K562 (cell line): ENCODE measurements at places on chromosomes 2 and 18. TPM values are rescaled to one million over a fixed set of nuclear protein-coding genes. Genes with fewer than 3 reads are reported as not detected.

DNA sequence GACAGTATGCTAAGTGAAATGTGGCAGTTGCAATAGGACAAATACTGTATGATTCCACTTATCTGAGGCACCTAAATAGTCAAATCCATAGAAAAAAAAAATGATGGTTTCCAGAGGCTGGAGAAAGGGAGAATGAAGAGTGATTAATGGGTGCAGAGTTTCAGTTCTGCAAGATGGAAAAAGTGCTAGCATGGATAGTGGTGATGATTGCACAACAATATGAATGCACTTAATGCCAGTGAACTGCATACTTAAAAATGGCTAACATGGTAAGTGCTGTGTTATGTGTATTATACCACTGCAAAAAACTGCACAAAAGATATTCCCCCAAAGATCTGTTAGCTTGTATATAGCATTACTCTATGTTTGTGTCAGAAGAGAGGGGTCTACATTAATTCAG, 185.4 kb downstream of the INHBB start:
- no peak for DNase-seq
- no peaks in the 10 kb centered on the region for H3K4me1 ChIP-seq
- H3K36me3 ChIP-seq, result no peaks in the 10 kb centered on the region
- no peak overlapping the region for H3K27ac ChIP-seq
- peaks cover 62% of the 10 kb centered on the region for H3K27me3 ChIP-seq

GRCh38 chr2:6470518-6470917, 395.2 kb downstream of the CMPK2 start:
- H3K4me1 ChIP-seq, result no peaks in the 10 kb centered on the region
- no peak overlapping the region for H3K27ac ChIP-seq
- no peaks in the 10 kb centered on the region for H3K27me3 ChIP-seq
- no peak overlapping the region for H3K4me3 ChIP-seq

DNA sequence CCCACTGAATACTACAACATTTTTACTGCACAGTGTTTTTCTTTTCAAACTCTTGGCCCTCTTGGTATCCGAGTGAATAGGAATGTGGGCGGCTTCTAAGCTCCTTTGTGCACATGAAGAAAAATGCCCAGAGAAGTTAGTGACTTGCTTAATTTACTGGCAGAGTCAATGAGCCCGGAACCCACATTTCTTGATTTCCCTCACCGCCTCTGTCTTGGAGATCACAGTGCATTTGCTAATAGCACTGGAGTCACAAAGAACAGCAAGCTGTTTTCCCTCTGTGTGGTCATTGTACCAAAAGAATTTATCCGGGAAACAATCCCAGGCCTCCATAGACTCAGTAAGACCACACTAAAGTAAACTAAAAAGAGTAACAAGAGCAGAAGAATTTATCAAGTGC, 18.9 kb downstream of the STON1 start:
- H3K4me1 ChIP-seq, result 0 out of 3 replicates have a peak, but pooled peaks cover 4% of the 10 kb centered on the region
- no peak overlapping the region for H3K4me3 ChIP-seq
- H3K36me3 ChIP-seq, result no peaks in the 10 kb centered on the region
- DNase-seq, result no peak
- no peaks in the 10 kb centered on the region for H3K27me3 ChIP-seq
- no peak overlapping the region for H3K27ac ChIP-seq

- no peak overlapping the region for H3K27ac ChIP-seq
- no peaks in the 10 kb centered on the region for H3K4me1 ChIP-seq
- no peaks in the 10 kb centered on the region for H3K36me3 ChIP-seq
- no peak for DNase-seq
- H3K27me3 ChIP-seq, result no peaks in the 10 kb centered on the region
Measured at GRCh38 chr18:67144329-67144728, 372.2 kb downstream of the DSEL start.

ZNF396 gene
- 1.2 and 2.0 TPM in 2 replicates for total RNA-seq

SERPINB8 gene
- 0.09 and 0.20 TPM in 2 replicates for total RNA-seq
